Subcutaneous preadipocyte (primary cell): ENCODE measurements at places on chromosomes 7 and 10. TPM values are rescaled to one million over a fixed set of nuclear protein-coding genes. Genes with fewer than 3 reads are reported as not detected.

The GNGT1 gene
- not detected in 2 replicates for total RNA-seq

The ABCA13 gene
- total RNA-seq = not detected in 2 replicates

The PRKAR2B gene
- total RNA-seq = 0.73 and 1.8 TPM in 2 replicates

The TPST1 gene
- 58.3 and 77.5 TPM in 2 replicates for total RNA-seq

The ZNF467 gene
- total RNA-seq = 0.20 TPM in 1 of 2 replicates, not detected in the other

The CALY gene
- total RNA-seq = not detected in 2 replicates

The IFIT1B gene
- total RNA-seq = not detected in 2 replicates

The NUP205 gene
- total RNA-seq = 70.9 and 101 TPM in 2 replicates

The NUDT13 gene
- 1.2 and 2.9 TPM in 2 replicates for total RNA-seq

The OPN1SW gene
- not detected in 2 replicates for total RNA-seq

The MICALL2 gene
- 19.1 and 23.9 TPM in 2 replicates for total RNA-seq

The KEL gene
- not detected in 2 replicates for total RNA-seq

The CHCHD1 gene
- 19.7 and 19.8 TPM in 2 replicates for total RNA-seq

The NEUROD6 gene
- total RNA-seq = not detected in 2 replicates

The HYAL4 gene
- total RNA-seq = not detected in 2 replicates

The RPP30 gene
- total RNA-seq = 40.4 and 49.9 TPM in 2 replicates

The HSPA14 gene
- 16.9 and 17.2 TPM in 2 replicates for total RNA-seq

The FAM25A gene
- not detected in 2 replicates for total RNA-seq

The TRIL gene
- 0.20 and 0.73 TPM in 2 replicates for total RNA-seq

The OPN4 gene
- not detected in 2 replicates for total RNA-seq

The CRYGN gene
- under 0.01 and 0.37 TPM in 2 replicates for total RNA-seq

The AKR1B15 gene
- total RNA-seq = not detected in 2 replicates

The USP54 gene
- 8.1 and 10.4 TPM in 2 replicates for total RNA-seq

The NAMPT gene
- total RNA-seq = 98.7 and 135 TPM in 2 replicates

The GHRHR gene
- not detected in 2 replicates for total RNA-seq

The MINDY3 gene
- 22.8 and 31.5 TPM in 2 replicates for total RNA-seq

The SPDYE11 gene
- total RNA-seq = not detected in 2 replicates

The EFCAB10 gene
- not detected in 2 replicates for total RNA-seq

The CUBN gene
- 2.5 and 2.9 TPM in 2 replicates for total RNA-seq

The TBXAS1 gene
- total RNA-seq = 3.3 and 4.0 TPM in 2 replicates

The ANKRD7 gene
- total RNA-seq = 0.37 and 0.39 TPM in 2 replicates

The LGI1 gene
- total RNA-seq = not detected in 2 replicates

The AOAH gene
- not detected in 2 replicates for total RNA-seq

The CAV2 gene
- 91.5 and 105 TPM in 2 replicates for total RNA-seq
